ENCODE measurements at places on chromosomes 6 and 20. TPM values are rescaled to one million over a fixed set of nuclear protein-coding genes. Genes with fewer than 3 reads are reported as not detected.

DNA sequence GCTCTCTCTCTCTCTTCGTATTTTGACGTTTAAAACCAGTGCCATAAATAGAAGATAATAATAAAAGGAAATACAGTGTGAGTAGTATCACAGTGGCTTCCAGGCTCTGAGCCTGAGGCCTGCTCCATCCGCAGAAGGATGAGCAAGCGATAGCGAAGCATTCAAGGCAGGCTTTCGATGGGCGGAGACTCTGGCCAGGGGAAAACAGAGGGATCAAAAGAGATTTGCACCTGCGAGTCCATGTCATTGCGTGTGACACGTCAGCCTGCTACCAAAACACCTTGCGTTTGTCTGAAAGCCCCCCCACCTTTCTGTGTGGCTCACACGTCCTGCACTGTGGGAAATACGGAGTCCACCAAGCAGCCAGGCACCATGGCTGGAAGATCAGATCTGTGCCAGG is 377.3 kb upstream of the SULF2 start:
- no peaks in the 10 kb centered on the region for H3K36me3 ChIP-seq
- H3K4me1 ChIP-seq = no peaks in the 10 kb centered on the region
- DNase-seq = no peak
- no peaks in the 10 kb centered on the region for H3K27me3 ChIP-seq
- no peak overlapping the region for H3K4me3 ChIP-seq

DNA sequence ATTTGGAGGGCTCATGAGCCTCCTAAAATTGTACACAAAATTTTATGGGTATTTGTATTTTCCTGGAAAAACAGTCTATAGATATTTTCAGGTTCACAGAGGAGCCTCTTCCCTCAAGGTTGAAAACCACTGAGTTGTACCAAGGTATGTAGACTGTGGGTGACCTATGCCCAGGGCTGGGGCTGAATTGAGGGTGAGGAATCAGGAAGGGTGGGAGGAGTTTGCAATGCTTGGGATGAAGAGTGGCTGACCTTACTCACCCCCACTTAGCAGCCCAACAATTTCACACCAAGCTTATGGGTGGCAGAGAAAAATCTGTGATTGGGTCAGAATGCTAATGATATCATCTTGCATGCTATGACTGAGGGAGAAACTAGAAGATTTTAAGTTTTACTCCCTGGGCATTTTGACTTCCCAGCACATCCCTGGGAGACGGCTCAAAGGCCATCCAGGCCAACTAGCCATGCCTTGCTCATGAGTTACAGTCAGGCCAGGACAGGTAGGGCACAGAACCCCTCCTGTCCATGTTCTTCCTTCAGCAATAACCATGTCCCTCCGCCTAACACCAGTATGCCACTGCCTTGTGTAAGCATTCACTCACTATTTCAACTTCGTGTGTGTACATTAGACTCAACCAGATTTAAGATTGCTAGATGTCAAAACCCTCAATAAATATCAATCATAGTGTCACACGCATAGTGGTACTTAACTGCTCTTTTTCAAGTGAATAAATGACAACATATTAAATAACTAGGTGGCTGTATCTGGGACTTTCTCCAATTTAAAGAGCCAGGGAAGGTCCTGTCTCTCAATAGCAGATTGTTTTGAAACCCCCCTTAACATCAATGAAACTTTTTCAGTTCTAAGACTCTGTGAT is 16.6 kb downstream of the ADTRP start:
- H3K27ac ChIP-seq = no peak overlapping the region
- no peaks in the 10 kb centered on the region for H3K4me1 ChIP-seq
- H3K4me3 ChIP-seq = no peak overlapping the region
- H3K27me3 ChIP-seq = no peaks in the 10 kb centered on the region
- H3K36me3 ChIP-seq = no peaks in the 10 kb centered on the region

DNA sequence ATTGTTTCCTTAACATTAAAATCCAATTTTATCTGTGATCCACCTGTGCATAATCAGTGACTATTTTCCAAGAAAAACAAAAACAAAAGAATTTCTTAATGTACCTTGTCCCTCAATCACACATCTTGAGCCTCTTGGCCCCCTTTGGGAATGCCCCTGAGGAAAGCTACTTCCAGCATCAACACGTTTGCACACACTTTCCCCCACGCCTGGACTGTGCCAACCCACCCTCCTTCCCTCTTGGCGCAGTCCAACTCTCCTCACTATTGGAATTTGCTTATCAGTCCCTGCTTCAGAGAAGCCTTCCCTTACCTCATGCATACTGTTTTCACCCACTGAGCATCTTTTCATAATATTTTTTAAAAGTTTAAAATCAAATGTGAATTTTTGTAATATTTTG is 389.4 kb upstream of the NRSN1 start:
- no peak overlapping the region for H3K4me3 ChIP-seq
- no peak for DNase-seq
- H3K4me1 ChIP-seq = no peaks in the 10 kb centered on the region
- no peaks in the 10 kb centered on the region for H3K27me3 ChIP-seq
- H3K27ac ChIP-seq = no peak overlapping the region

GRCh38 chr6:136181512-136181833 is 68.6 kb downstream of the MTFR2 start:
- peaks cover 12% of the 10 kb centered on the region for H3K4me1 ChIP-seq
- H3K36me3 ChIP-seq = no peaks in the 10 kb centered on the region
- DNase-seq = no peak
- H3K4me3 ChIP-seq = no peak overlapping the region
- no peak overlapping the region for H3K27ac ChIP-seq
- H3K27me3 ChIP-seq = no peaks in the 10 kb centered on the region

- H3K27me3 ChIP-seq = no peaks in the 10 kb centered on the region
- no peaks in the 10 kb centered on the region for H3K36me3 ChIP-seq
- no peak overlapping the region for H3K27ac ChIP-seq
- H3K4me3 ChIP-seq = no peak overlapping the region
- no peaks in the 10 kb centered on the region for H3K4me1 ChIP-seq
Measured at GRCh38 chr6:60671369-60671768, 1614.7 kb downstream of the KHDRBS2 start.

DNA sequence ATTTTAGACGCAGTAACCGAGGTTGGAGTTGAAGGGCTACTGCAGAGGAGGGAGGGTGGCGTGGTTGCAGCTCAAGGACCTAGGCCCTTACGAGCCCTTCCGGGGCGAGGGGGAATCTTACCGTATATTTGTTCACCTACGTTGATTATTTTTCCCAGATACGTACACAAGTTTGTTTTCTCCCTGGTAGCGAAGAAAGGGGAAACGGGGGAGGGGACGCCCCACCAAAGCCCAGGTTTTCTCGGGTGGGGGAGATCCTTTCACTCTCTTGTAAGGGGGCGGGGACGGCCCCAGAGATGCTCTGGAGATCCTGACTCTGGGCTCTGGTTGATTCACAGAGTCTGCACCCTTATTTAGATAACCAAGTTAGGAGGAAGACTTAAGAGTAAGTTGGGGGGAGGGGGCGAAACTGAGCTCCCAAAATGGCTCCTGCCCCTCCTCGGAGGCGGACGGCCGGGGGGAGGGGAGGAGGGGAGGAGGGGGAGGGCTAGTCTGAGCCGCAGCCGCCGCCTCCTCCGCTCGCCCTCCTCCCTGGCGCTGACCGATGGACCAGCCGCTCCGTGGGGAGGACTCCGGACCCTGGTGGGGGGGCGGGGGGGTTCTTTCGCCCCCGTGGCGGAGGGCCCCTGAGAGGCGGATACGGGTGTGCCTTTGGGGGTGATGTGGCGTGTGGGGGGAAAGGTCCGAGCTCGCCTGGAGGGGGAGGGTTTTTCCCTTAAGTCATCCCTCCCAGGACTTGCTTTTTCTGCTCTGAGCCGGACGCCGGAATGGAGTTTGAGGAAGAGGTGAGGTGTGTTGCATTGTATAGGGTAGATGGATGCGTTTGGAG is 2.2 kb downstream of the BRD2 start:
- no peaks in the 10 kb centered on the region for H3K36me3 ChIP-seq
- peaks cover 29% of the 10 kb centered on the region for H3K4me1 ChIP-seq
- DNase-seq = peak; percentile 84
- H3K4me3 ChIP-seq = peak overlapping the region; percentile 93
- H3K27ac ChIP-seq = peak overlapping the region; percentile 96

DNA sequence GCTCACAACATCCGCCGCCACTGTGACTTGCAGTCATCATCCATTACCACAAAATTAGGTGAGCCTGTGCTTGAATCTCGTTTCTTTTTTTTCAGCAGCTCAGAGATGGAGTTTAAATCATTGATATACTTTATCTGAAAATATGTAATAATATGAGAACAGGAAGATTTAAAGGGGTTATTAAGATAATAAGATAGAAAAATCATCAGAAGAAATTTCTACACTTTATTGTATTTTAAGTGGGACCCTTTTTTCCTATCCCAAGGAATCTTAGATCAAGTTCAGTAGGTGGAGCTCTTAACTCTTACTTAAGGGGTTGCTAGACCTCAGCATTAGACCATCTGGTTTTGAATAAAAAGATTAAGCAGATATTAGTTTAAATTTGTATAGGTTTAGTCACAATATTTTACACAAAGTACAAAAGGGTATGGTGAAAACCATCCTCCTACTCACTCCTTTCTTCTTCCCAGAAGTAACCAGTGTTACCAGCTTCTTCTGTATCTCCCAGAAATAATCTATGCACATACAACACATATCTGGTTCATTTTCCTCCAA is 9.4 kb upstream of the NCOA7 start:
- peaks cover 6% of the 10 kb centered on the region for H3K4me1 ChIP-seq
- no peaks in the 10 kb centered on the region for H3K27me3 ChIP-seq
- no peaks in the 10 kb centered on the region for H3K36me3 ChIP-seq
- H3K4me3 ChIP-seq = peak overlapping the region; percentile 84
- H3K27ac ChIP-seq = peak overlapping the region; percentile 81

GRCh38 chr6:52394251-52394666 is 25.9 kb upstream of the EFHC1 start:
- no peaks in the 10 kb centered on the region for H3K36me3 ChIP-seq
- H3K4me1 ChIP-seq = peaks cover 26% of the 10 kb centered on the region
- H3K4me3 ChIP-seq = no peak overlapping the region
- peak; percentile 33 for DNase-seq

DNA sequence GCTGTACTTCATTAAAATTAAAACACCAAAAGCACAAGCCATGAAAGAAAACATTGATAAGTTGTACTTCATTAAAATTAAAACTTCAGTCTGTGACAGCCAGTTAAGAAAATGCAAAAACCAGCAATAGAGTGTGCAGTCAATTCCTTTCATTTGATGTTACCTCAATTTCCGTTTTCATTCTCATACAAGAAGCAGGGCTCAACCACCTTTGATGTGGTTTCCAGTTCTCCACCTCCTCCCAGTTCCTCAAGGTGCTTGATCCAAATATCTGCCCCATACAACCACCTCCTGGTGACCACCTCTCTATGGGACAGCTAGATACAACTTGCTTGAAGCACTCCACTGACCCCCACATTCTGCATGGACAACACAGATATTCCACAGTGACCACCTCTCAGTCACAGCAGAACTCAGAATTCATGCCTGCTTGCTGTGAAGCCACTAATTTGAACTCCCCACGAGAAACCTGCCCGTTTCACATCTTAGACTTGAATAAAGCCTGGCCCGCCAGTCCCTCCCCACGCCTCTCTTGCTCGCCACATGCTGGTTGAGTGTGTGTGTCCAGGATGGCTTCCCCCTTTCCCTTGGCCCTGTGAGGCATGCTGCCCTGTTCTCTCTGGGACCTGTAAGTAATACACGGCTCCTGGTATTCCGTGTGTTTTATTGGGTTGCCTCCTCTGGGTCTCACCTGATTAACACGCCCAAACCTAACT is 66.1 kb downstream of the FAM50B start:
- no peak overlapping the region for H3K4me3 ChIP-seq
- H3K27me3 ChIP-seq = peaks cover 4% of the 10 kb centered on the region
- no peaks in the 10 kb centered on the region for H3K36me3 ChIP-seq
- H3K27ac ChIP-seq = no peak overlapping the region

GRCh38 chr6:50907565-50907964 is 88.9 kb downstream of the TFAP2B start:
- DNase-seq = no peak
- no peak overlapping the region for H3K4me3 ChIP-seq
- no peak overlapping the region for H3K27ac ChIP-seq

- no peak for DNase-seq
- no peak overlapping the region for H3K4me3 ChIP-seq
- no peaks in the 10 kb centered on the region for H3K36me3 ChIP-seq
- H3K27ac ChIP-seq = no peak overlapping the region
- H3K4me1 ChIP-seq = no peaks in the 10 kb centered on the region
Measured at GRCh38 chr6:167965592-167966539, 31.6 kb upstream of the KIF25 start.

GRCh38 chr6:72554761-72555221 is 67.1 kb upstream of the KCNQ5 start:
- no peaks in the 10 kb centered on the region for H3K36me3 ChIP-seq
- DNase-seq = no peak

DNA sequence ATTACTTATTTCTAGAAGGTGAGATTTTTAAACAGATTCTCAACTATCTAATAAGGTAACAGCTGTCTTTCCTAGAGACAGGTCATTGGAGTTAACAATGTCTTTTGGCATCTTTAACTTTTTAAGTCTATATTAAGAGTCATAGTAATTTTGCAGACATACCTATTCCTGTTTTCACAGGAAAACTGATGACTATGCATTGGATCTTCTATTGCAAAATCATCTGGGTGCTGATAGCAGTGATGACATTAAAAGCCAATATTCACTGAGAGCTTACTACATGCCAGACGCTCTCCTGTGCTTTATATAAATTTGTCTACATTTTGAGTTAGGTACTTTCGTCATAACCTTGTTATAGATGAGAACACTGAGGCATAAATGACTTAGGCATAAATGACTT is 462.4 kb upstream of the MARCKS start:
- H3K4me1 ChIP-seq = no peaks in the 10 kb centered on the region
- H3K27ac ChIP-seq = no peak overlapping the region
- H3K27me3 ChIP-seq = no peaks in the 10 kb centered on the region
- no peaks in the 10 kb centered on the region for H3K36me3 ChIP-seq
- no peak for DNase-seq

- no peak for DNase-seq
- H3K36me3 ChIP-seq = no peaks in the 10 kb centered on the region
- H3K4me1 ChIP-seq = no peaks in the 10 kb centered on the region
- H3K27me3 ChIP-seq = no peaks in the 10 kb centered on the region
Measured at GRCh38 chr6:145486306-145486705, 249.0 kb downstream of the EPM2A start.

DNA sequence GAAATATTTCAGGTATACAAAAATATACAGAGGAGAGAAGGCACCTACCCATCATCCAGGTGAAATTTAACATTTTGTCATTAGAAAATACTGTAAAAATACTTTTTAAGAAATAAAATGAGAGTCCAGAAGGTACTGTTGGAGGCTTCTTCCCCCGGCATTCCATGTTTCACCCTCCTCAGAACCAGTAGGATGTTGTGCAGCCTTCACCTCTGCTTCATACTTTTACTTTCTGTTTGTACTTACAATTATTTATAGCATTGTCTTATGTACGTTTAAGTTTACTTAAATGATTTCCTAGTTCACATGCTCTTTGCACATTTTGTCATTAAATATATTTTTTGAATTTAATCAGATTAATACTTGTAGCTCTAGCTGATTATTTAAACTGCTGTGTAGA is 30.9 kb downstream of the TMEM200A start:
- H3K36me3 ChIP-seq = no peaks in the 10 kb centered on the region
- H3K4me3 ChIP-seq = no peak overlapping the region
- no peaks in the 10 kb centered on the region for H3K4me1 ChIP-seq
- no peak for DNase-seq
- no peak overlapping the region for H3K27ac ChIP-seq

GRCh38 chr20:54023406-54023805 is 47.0 kb downstream of the BCAS1 start:
- no peak overlapping the region for H3K27ac ChIP-seq
- DNase-seq = no peak
- no peak overlapping the region for H3K4me3 ChIP-seq
- no peaks in the 10 kb centered on the region for H3K4me1 ChIP-seq
- no peaks in the 10 kb centered on the region for H3K36me3 ChIP-seq

SYTL3 gene
- 5.4 TPM for total RNA-seq

SOX18 gene
- total RNA-seq = not detected

OR2B6 gene
- not detected for total RNA-seq

NOTCH4 gene
- total RNA-seq = 10.3 TPM

FAM209A gene
- 3.3 TPM for total RNA-seq

NOX3 gene
- not detected for total RNA-seq

EBF4 gene
- total RNA-seq = 5.0 TPM

CST4 gene
- total RNA-seq = not detected

FERMT1 gene
- total RNA-seq = not detected
